Activated CD4-positive, alpha-beta memory T cell treated with anti-CD3 and anti-CD28 coated beads, Interleukin-2, amount 10 ng/mL, durations not matched to agents 7 days and 5 days (primary cell): ENCODE measurements at places on chromosomes 6 and 20. TPM values are rescaled to one million over a fixed set of nuclear protein-coding genes. Genes with fewer than 3 reads are reported as not detected.

Gene ISM1
- not detected for total RNA-seq

GRCh38 chr20:45704969-45705637 is at the start of gene WFDC10B:
Gene WFDC10B, minus strand, starts transcription at chr20:45705019. Its CDS starts 19,027 bp downstream, at chr20:45685992.
- H3K27me3 ChIP-seq, result peaks cover 27% of the 10 kb centered on the region
- H3K27ac ChIP-seq, result no peak within 1 kb of the TSS
- no peaks in the 10 kb centered on the region for H3K36me3 ChIP-seq
- DNase-seq, result no peak
- H3K4me3 ChIP-seq, result no peak within 1 kb of the TSS
- H3K4me1 ChIP-seq, result no peaks in the 10 kb centered on the region

Gene HUS1B
- 0.78 TPM for total RNA-seq

DNA sequence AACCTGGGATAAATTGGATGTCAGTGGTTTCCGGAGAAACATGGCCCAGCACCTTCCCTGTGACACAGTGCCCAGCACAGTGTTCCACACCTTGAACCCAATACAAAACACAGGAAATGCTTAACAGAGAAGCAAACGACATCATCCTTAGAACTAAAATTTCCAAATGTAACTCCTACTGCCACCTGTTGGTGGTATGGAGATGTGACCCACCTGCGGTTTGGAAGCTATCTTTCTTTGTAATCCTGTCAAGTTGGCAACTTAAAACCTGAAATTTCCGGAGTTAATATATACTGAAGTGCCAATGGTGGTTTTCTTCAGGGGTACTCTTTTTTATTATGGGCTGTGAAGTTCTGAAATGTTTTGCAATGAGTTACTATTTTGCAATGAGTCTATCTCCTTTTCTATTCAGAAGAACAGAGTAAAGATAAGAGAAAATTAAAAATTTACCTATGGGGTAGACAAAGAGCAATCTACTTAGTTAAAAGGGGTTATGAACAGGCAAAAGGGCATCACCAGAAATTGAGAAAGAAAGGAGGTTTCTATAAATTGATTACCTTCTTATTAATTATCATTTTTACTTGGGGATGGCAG is 658.8 kb downstream of the PTPRT start:
- H3K4me3 ChIP-seq, result no peak overlapping the region
- H3K27me3 ChIP-seq, result no peaks in the 10 kb centered on the region
- H3K27ac ChIP-seq, result no peak overlapping the region
- DNase-seq, result no peak

Gene STX7
- 20.2 TPM for total RNA-seq

DNA sequence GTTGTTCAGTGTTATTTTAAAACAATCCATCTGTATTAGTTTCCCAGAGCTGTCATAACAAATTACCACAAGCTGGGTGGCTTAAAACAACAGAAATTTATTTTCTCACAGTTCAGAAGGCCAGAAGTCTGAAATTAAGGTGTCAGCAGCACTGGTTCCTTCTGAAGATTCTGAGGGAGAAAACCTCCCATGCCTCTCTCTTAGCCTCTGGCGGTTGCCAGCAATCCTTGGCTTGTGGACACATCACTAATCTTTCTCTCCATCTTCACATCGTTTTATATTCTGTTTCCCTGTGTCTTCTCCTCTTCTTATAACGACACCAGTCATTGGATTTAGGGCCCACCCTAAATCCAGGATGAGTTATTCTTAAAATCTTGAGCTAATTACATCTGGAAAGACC is 70.2 kb upstream of the EPB41L1 start:
- DNase-seq, result no peak
- peaks cover 18% of the 10 kb centered on the region for H3K4me1 ChIP-seq
- no peak overlapping the region for H3K4me3 ChIP-seq
- no peak overlapping the region for H3K27ac ChIP-seq
- H3K27me3 ChIP-seq, result peaks cover 19% of the 10 kb centered on the region
- no peaks in the 10 kb centered on the region for H3K36me3 ChIP-seq

- no peak for DNase-seq
- H3K27ac ChIP-seq, result no peak overlapping the region
- H3K27me3 ChIP-seq, result peaks cover 34% of the 10 kb centered on the region
- H3K36me3 ChIP-seq, result no peaks in the 10 kb centered on the region
Measured at GRCh38 chr20:37570419-37570818, 42.7 kb upstream of the BLCAP start.

Gene MAVS
- total RNA-seq, result 31.1 TPM

- H3K4me3 ChIP-seq, result no peak overlapping the region
- H3K36me3 ChIP-seq, result no peaks in the 10 kb centered on the region
- H3K27ac ChIP-seq, result no peak overlapping the region
- DNase-seq, result no peak
- H3K27me3 ChIP-seq, result no peaks in the 10 kb centered on the region
Measured at GRCh38 chr20:19495905-19496703, 262.0 kb upstream of the RIN2 start.

DNA sequence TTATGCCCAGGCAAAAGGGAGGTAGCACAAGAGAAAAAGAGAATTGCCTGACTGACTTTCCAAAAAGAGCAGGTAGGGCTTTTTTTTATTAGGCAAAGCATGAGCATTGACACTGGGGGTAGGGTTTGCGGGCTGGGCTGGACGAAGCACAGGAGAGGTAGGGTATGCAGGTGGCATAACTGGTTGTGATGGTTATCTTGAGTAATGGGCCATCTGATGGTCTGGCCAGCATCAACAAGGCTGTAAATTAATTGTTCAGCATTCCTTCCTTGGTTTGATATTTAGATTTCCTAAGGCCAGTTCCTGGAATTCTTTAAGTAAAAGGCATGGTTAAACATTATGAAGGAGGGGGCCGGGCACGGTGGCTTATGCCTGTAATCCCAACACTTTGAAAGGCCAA is 13.9 kb upstream of the BFSP1 start:
- peaks cover 4% of the 10 kb centered on the region for H3K4me1 ChIP-seq
- peaks cover 61% of the 10 kb centered on the region for H3K27me3 ChIP-seq
- H3K4me3 ChIP-seq, result no peak overlapping the region
- no peaks in the 10 kb centered on the region for H3K36me3 ChIP-seq
- DNase-seq, result no peak

DNA sequence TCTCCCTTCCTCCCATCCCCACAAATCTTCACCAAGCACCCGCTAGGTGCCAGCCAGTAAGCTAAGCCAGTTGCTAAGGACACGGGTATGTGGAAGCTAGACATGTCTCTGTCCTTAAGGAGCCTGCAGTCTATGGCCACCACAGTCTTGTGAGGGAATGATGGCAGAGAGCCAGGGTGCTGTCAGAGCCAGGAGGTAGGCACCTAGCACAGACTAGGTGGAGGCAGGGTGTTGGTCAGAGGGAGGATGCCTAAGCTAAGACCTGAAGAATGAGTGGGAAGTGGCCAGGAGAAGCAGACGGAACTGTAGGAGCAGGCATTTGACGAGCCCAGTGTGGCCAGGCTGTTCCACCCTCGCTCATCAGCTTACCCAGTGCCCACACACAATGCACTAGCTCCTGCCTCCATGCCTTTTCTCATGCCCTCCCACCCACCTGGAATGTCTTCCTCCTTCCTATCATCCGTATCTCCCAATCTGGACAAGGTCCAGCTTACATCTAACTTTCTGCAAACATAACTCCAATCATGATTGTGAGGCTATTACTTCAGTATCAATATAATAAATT is 125.6 kb downstream of the FOXC1 start:
- H3K27me3 ChIP-seq, result no peaks in the 10 kb centered on the region
- no peak overlapping the region for H3K4me3 ChIP-seq
- no peaks in the 10 kb centered on the region for H3K4me1 ChIP-seq
- DNase-seq, result no peak

Gene TNF
- total RNA-seq, result 130 TPM

Gene SLC17A3
- total RNA-seq, result 0.15 TPM

GRCh38 chr6:52125139-52125538 is 37.7 kb upstream of the PKHD1 start:
- no peak for DNase-seq
- no peak overlapping the region for H3K27ac ChIP-seq
- peaks cover 28% of the 10 kb centered on the region for H3K27me3 ChIP-seq
- H3K4me1 ChIP-seq, result no peaks in the 10 kb centered on the region

Gene PRDM1
- total RNA-seq, result 112 TPM
